ENCODE measurements at places on chromosomes 6 and 20. TPM values are rescaled to one million over a fixed set of nuclear protein-coding genes. Genes with fewer than 3 reads are reported as not detected.

Gene TBC1D22B
- 12.9 TPM for total RNA-seq

Gene TPBG
- total RNA-seq, result 0.39 TPM

Gene DHX16
- total RNA-seq, result 48.2 TPM

Gene SCUBE3
- not detected for total RNA-seq

Gene PAQR8
- total RNA-seq, result 37.7 TPM

Gene GMPR
- not detected for total RNA-seq

Gene CNR1
- not detected for total RNA-seq

Gene APOBEC2
- 0.09 TPM for total RNA-seq

Gene CALHM4
- total RNA-seq, result not detected

Gene TSBP1
- not detected for total RNA-seq

Gene PPP1R14C
- total RNA-seq, result not detected

Gene IL17A
- not detected for total RNA-seq

DNA sequence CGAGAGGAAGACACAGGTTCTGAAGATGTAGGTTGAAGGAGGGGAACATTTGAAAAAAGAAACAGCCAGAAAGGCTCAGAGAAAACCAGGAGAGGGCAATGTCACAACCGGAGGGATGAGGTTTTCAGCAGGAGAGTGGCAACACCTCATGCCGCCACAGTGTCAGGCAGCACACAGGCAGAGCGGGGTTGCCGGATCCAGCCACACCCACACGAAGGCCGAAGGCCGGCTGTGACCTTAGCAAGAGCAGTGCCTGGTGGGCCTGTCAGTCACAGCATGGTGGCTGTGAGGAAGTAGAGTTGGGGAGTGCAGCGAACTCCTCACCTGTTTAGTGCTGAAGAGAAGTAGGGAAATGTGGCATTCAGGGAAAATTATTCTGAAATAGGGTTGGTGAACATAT, 14.0 kb downstream of the HDDC2 start:
- no peaks in the 10 kb centered on the region for H3K27me3 ChIP-seq
- no peaks in the 10 kb centered on the region for H3K4me1 ChIP-seq

GRCh38 chr20:24064092-24064491, 75.5 kb upstream of the GGTLC1 start:
- DNase-seq, result no peak
- H3K4me1 ChIP-seq, result no peaks in the 10 kb centered on the region
- H3K4me3 ChIP-seq, result no peak overlapping the region
- H3K27ac ChIP-seq, result no peak overlapping the region

DNA sequence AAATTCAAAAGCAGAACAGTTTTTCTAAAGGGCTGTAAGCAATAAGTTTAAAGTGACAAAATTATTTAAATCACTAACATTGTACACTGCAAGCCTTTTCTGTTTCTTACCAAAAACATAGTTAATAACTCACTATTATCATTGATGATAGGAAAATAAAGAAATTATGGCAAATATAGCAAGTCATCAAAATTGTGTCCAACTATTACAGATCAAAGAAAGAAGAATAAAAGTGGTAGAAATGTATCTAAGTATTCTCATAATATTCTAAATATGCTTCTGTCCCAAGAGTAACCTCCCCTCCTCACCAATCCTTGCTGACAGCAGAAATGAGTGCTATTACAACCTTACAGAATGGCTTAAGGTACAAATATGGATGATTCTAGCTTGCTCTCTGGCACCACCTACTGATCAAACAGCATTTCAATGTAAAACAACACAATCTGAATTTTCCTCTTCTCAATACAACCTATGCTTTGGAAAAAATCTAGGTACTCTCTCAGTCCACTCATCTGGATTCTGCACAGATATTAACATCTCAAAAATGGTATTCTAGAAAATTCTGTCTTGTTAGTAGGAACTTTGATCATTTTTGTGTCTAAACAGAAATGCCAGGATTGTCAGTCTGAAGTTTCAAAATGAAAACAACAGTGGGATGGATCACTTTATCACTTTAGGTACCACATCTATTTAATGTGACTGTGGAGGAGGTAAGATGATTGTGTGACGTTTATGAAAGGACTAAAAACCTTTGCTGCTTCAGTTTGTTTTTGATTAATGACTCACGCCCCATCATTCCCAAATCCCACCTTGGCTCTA, 40.9 kb downstream of the ZFP64 start:
- no peaks in the 10 kb centered on the region for H3K27me3 ChIP-seq
- no peak overlapping the region for H3K4me3 ChIP-seq
- peaks cover 28% of the 10 kb centered on the region for H3K36me3 ChIP-seq

DNA sequence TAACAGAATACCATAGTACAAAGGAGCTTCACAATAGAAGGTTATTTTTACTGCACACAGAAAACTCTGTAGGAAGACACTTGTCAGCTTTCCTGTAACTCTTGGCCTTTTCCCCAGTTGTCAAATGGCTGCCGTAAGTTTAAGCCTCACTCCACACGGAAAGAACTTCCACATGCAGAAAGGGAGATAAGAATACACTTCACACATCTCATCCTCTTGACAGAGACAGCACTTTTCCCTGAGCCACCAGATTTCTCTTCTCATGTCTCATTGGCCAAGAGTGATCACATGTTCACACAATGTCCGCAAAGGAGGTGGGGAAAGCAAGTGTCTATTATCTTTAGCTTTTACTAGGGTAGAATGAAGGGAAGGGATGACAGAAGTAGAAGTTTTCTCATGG, 540.7 kb downstream of the HAO1 start:
- H3K4me3 ChIP-seq, result no peak overlapping the region
- DNase-seq, result no peak
- H3K36me3 ChIP-seq, result no peaks in the 10 kb centered on the region
- H3K4me1 ChIP-seq, result no peaks in the 10 kb centered on the region
- no peak overlapping the region for H3K27ac ChIP-seq

DNA sequence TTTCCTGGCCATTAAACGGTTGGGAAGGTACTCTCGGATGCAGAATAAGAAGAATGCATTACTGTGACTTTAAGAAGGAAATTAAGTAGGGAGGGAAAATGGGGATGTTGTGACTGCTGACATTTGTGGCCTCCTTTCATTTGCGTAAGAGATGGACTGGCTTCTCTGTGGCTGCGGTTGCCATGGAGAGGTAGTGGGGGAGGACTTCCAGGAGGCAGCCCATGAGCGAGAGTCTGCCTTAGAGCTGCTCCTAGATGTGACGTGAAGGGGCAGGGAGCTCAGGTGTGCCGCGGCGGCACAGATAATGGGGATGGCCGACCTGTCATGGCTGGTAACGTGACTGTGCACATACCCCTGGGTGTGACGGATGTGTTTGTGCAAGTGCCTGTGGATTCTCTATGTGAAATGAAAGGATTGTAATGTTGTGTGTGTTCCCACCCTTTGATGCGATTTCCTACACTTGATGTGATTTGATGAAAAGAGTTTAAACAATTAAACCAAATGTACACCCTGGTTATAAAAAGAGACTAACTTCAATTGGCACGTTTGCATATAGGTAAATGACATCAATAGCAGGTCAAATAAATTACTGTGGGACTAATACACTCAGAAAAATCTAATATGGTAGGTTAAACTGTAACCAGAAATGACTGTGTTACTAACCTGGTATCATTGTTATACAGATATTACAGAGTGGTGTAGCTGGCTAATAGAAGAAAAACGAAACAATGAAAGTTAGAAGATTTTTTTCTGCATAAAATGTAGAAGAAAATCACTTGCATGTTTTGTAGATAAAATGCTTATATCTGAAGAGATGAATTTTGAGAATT, 48.9 kb downstream of the HIVEP1 start:
- no peak overlapping the region for H3K4me3 ChIP-seq
- no peaks in the 10 kb centered on the region for H3K4me1 ChIP-seq
- no peak for DNase-seq
- H3K36me3 ChIP-seq, result no peaks in the 10 kb centered on the region
- H3K27me3 ChIP-seq, result no peaks in the 10 kb centered on the region

DNA sequence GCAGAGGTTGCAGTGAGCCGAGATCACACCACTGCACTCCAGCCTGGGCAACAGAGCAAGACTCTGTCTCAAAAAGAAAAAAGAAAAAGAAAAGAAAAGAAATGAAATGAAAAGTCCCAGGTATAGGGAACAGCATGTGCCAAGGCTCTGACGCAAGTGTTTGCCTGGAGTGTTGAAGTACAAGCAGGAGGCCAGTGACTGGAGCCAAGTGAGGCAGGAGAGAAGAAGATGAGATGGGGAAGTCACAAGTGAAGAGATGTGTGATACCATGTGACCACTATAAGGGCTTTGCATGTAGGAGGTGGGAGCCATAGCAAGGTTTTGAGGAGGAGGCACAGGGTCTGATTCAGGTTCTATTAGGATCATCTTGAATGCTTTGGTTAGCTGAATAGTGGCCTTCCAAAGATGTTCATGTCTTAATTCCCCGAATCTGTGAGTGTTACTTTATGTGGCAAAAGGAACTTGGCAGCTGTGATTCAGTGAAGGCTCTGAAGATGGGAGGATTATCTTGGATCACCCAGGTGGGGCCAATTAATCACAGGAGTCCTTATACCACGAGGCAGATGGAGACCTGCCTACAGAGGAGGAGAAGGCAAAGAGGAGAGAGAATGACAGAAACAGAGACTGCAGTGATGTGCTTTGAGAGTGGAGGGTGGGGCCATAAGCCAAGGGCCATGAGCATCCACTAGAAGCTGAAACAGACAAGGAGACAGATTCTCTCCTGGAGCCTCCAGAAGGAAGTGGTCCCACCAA, 91.1 kb upstream of the PTPN1 start:
- no peaks in the 10 kb centered on the region for H3K36me3 ChIP-seq
- no peak for DNase-seq
- H3K4me1 ChIP-seq, result peaks cover 86% of the 10 kb centered on the region

DNA sequence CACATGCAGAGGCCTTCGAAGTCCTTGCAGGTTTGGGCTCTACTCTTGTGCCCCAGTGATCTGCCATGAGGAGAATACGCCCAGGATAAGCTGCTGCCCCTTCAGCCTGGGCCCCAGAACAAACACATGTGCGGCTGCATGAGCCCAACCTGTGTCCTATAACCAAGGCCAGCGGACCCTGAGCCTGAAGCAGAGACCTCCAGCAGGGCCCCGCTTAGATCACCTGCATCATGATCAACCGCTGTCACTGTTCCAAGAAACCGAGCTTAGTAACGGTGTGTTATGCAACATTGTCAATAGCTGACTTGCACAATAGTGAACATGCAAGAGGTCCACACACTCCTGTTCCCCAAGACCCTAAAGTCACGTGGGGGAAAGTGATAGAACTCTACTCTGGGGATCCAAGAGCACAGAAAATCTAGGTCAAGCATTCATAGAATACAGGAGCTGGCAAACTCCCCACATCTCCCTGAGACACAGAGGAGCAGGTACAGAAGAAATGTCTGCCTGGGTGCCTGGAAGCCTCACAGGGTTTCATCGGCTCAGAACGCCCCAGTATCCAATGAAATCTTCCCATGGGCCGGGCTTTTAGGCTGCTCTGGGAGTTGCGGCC, 136.2 kb downstream of the BMP7 start:
- no peak overlapping the region for H3K4me3 ChIP-seq
- no peaks in the 10 kb centered on the region for H3K27me3 ChIP-seq
- H3K36me3 ChIP-seq, result no peaks in the 10 kb centered on the region
- H3K27ac ChIP-seq, result peak overlapping the region; percentile 41
- peaks cover 19% of the 10 kb centered on the region for H3K4me1 ChIP-seq
- peak; percentile 84 for DNase-seq

DNA sequence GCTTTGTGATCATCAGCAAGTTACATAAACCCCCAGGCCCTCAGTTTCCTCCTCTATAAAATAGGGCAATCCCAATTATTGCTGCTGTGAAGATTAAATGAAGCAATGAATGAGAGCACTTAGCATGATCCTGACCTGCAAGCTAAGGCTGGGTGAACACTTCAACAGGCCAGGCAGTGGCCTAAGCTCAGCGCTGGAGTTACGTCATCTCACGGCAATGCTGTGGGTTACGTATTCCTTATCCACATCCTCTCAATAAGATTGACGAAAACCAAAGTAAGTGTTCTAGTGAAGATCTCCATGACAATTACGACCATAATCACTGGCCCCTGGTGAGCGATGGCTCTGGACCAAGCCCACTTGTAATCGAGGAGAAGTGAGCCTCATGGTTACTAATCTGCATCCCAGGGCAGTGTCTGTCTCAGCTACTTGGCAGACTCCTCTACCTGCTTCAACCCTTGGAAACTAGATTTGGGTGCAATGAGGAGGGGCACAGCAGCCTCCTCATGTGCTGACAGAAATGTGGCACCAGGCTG, 274.1 kb upstream of the ARID1B start:
- H3K27ac ChIP-seq, result no peak overlapping the region
- no peaks in the 10 kb centered on the region for H3K36me3 ChIP-seq
- H3K4me3 ChIP-seq, result no peak overlapping the region
- no peak for DNase-seq
- no peaks in the 10 kb centered on the region for H3K27me3 ChIP-seq
- H3K4me1 ChIP-seq, result no peaks in the 10 kb centered on the region

GRCh38 chr20:21511850-21512633, 1.8 kb downstream of the NKX2-2 start:
- no peak overlapping the region for H3K27ac ChIP-seq
- DNase-seq, result no peak
- H3K36me3 ChIP-seq, result no peaks in the 10 kb centered on the region
- H3K27me3 ChIP-seq, result peaks cover 24% of the 10 kb centered on the region
- H3K4me3 ChIP-seq, result peak overlapping the region; percentile 40

DNA sequence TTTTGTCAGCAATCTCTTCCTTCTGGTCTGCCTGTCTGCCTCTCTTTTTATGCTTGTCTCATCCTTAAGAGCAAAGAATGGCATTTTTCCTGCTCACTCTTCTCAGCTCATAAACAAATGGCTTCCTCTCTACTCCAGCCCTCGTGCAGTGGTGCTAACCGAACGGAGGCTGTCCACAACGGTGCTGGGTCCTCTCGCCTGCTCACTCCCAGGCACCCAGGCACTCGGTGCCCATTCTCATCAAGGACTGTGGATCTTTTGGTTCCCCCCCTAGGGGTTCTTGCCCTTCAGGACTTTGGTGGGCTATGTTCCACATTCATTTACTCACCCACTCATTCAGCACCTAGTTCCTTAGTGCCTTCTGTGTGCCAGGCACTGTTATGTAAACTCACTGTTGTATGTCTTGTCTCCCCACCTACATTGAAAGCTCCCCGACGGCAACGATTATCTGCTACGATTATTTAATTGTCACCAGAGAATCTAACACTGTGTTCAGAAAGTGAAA, 113.9 kb downstream of the FYN start:
- no peaks in the 10 kb centered on the region for H3K27me3 ChIP-seq
- DNase-seq, result no peak
- no peak overlapping the region for H3K4me3 ChIP-seq
- no peaks in the 10 kb centered on the region for H3K4me1 ChIP-seq

All from HepG2 (cell line).